Caco-2 (cell line): ENCODE measurements at places on chromosomes 6 and 20. TPM values are rescaled to one million over a fixed set of nuclear protein-coding genes. Genes with fewer than 3 reads are reported as not detected.

TOX2 gene
- total RNA-seq: not detected in 2 replicates

DNA sequence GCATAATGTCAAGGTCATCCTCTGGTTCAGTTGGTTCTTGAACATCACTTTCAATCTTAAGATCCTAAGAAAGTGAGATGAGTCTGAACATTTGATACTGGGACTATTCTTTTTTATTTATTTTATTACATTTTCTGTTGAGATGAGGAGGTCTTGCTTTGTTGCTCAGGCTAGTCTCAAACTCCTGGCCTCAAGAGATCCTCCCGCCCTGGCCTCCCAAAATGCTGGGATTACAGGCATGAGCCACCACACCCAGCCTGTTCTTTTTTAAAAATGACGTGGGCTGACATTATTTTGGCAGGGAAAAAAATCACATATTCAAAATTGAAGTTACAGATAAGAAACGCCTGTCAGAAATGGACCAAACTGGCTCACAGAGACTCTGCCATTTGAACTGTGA, 13.5 kb downstream of the EIF2S2 start:
- no peak for DNase-seq
- H3K4me3 ChIP-seq: no peak overlapping the region
- H3K36me3 ChIP-seq: peaks cover 17% of the 10 kb centered on the region
- H3K27me3 ChIP-seq: no peaks in the 10 kb centered on the region
- H3K27ac ChIP-seq: no peak overlapping the region
- H3K4me1 ChIP-seq: no peaks in the 10 kb centered on the region

DNA sequence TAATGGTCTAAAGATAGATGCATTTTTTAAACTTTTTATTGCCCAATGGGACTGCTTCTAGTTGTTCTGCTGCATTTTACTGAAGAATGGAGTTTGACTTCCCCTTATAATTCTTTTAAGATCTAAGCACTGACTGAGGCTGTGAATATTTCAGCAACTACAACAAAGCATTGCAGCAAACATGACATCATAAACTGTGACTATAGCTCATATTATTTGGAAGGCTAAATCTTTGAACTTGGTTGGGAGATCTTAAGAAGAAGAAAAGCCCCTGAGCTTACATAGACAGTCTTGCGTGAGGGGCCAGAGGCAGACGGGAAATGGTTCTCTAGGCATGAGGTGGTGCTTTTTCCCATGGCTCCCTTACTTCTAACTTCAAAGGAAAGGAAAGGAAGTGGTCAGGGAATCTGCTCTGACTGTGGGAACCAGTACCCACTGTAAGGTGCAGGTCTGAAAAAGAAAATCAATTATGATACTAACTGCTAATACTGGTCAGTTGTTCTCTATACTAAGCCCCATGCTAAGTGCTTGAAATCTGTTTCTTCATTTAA, 14.8 kb downstream of the HEY2 start:
- DNase-seq: no peak
- H3K4me3 ChIP-seq: no peak overlapping the region
- no peaks in the 10 kb centered on the region for H3K4me1 ChIP-seq
- no peak overlapping the region for H3K27ac ChIP-seq

SIRPA gene
- total RNA-seq: 31.6 and 33.3 TPM in 2 replicates

ISM1 gene
- total RNA-seq: 1.8 and 2.4 TPM in 2 replicates

MAP3K5 gene
- total RNA-seq: 2.1 and 2.3 TPM in 2 replicates

STMND1 gene
- total RNA-seq: not detected in 2 replicates
